ENCODE measurements at places on chromosomes 1 and 21. TPM values are rescaled to one million over a fixed set of nuclear protein-coding genes. Genes with fewer than 3 reads are reported as not detected.

GRCh38 chr1:3121401-3122210 lies 52.6 kb downstream of the PRDM16 start:
- H3K36me3 ChIP-seq = no peaks in the 10 kb centered on the region
- no peaks in the 10 kb centered on the region for H3K27me3 ChIP-seq
- no peak overlapping the region for H3K27ac ChIP-seq
- H3K4me3 ChIP-seq = no peak overlapping the region
- DNase-seq = no peak

GBP6 gene
- total RNA-seq = 0.31 TPM

GRCh38 chr1:233610628-233611027 lies 3.3 kb upstream of the KCNK1 start:
- H3K4me1 ChIP-seq = peaks cover 3% of the 10 kb centered on the region
- no peak for DNase-seq
- no peak overlapping the region for H3K27ac ChIP-seq
- H3K4me3 ChIP-seq = no peak overlapping the region
- H3K27me3 ChIP-seq = peaks cover 48% of the 10 kb centered on the region
- no peaks in the 10 kb centered on the region for H3K36me3 ChIP-seq

DUSP23 gene
- 22.9 TPM for total RNA-seq
